ENCODE measurements at places on chromosomes 11 and 22. TPM values are rescaled to one million over a fixed set of nuclear protein-coding genes. Genes with fewer than 3 reads are reported as not detected.
A peak's percentile ranks its signal among the peaks of the same experiment; 100 is the strongest.

CRYBB3 gene
- not detected for polyA plus RNA-seq

XKR3 gene
- not detected for polyA plus RNA-seq

OR4A16 gene
- polyA plus RNA-seq, result not detected

GRCh38 chr11:12838463-12839123 is 164.4 kb downstream of the TEAD1 start:
- peaks cover 2% of the 10 kb centered on the region for H3K4me1 ChIP-seq
- peaks cover 64% of the 10 kb centered on the region for H3K27me3 ChIP-seq
- no peak for DNase-seq
- no peaks in the 10 kb centered on the region for H3K36me3 ChIP-seq

GRCh38 chr11:129063118-129063517 is 120.4 kb upstream of the TP53AIP1 start:
- H3K27me3 ChIP-seq, result no peaks in the 10 kb centered on the region
- no peak for DNase-seq
- H3K4me3 ChIP-seq, result no peak overlapping the region
- no peaks in the 10 kb centered on the region for H3K36me3 ChIP-seq
- no peak overlapping the region for H3K27ac ChIP-seq
- no peaks in the 10 kb centered on the region for H3K4me1 ChIP-seq

DNA sequence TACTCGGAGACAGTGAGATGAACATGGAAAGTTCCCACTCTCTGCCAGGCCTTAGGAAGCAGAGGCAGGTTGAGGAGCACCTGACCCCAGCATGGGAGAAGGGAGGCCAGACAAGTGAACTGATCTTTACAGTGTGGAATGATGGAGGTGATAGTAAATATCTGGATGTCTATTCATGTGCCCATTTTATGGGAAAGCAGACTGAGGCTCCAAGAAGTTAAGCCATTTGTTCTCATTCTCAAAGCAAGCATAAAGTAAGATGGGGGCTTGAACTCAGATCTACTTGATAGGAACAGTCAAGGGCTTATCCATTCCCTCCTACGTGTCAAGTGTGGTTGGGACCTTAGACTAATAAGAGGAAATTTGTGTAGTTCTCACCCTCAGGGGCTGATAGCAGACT is 461.5 kb downstream of the MN1 start:
- no peaks in the 10 kb centered on the region for H3K36me3 ChIP-seq
- H3K4me1 ChIP-seq, result no peaks in the 10 kb centered on the region
- H3K27ac ChIP-seq, result no peak overlapping the region
- no peak overlapping the region for H3K4me3 ChIP-seq

DNA sequence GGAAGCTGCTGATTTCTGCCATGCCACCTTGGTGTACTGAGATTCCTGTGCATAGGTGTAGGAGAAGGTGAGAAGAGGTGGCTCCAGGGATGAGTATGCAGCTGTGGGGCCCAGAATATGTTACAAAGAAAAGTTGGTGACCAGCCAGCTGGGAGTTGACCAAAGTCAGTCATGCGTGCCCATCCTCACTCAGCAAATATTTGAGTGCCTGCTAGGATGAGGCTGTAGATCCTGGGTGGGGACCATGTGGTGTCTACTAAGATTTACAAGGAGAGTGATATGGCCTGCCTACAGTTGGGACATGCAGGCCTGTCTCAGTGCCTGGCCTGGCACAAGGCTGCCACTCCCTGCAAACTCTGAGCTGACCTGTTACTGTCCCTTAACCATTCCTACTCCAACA is 19.4 kb downstream of the RNF185 start:
- H3K27ac ChIP-seq, result no peak overlapping the region
- DNase-seq, result no peak
- H3K27me3 ChIP-seq, result no peaks in the 10 kb centered on the region
- H3K4me3 ChIP-seq, result no peak overlapping the region

DNA sequence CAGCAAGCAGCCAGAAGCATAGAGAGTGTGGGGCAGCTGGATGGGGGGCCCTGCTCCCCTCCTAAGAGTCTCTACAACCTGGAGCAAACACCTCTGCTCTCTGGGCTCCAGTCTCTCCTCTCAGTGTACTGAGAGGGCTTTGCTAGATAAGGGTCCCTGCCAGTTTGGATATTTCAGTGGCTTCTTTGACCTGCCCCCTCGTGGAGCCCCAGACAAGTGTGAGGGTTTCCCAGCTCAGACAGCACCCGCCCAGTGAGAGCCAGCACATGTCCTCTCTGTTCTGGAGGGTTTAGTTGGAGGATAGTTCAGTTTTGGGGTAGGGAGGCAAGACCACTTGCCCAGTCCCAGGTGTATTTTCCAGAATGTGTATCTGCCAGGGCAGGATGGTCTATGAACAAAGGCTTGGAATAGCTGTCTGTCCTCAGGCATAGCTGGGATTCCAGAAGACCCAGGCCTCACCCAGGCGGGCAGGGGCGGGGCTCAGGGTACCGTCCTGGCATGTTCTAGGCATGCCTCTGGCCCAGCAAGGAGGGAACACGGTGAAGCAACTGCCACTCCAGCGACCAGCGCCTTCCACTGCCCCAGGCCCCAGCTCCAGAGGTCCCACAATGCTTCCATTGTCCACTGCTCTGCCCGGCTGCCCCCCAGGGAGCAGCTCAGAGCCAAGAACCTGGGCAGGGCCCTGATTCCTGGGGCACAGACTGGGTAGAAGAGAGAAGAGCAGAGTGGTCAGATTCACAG is 7.5 kb upstream of the MICALL1 start:
- no peak for DNase-seq
- H3K4me3 ChIP-seq, result no peak overlapping the region
- peak overlapping the region; percentile 39 for H3K27ac ChIP-seq
- peaks cover 18% of the 10 kb centered on the region for H3K4me1 ChIP-seq
- no peaks in the 10 kb centered on the region for H3K36me3 ChIP-seq

All from naive thymus-derived CD8-positive, alpha-beta T cell (primary cell).